ENCODE measurements at places on chromosomes 6 and 20. TPM values are rescaled to one million over a fixed set of nuclear protein-coding genes. Genes with fewer than 3 reads are reported as not detected.
A peak's percentile ranks its signal among the peaks of the same experiment; 100 is the strongest.

GRCh38 chr20:50436696-50437095 is 73.5 kb upstream of the PTPN1 start:
- peaks cover 34% of the 10 kb centered on the region for H3K4me1 ChIP-seq
- H3K27ac ChIP-seq: no peak overlapping the region
- H3K4me3 ChIP-seq: no peak overlapping the region
- H3K27me3 ChIP-seq: no peaks in the 10 kb centered on the region

- H3K4me3 ChIP-seq: no peak overlapping the region
- no peaks in the 10 kb centered on the region for H3K36me3 ChIP-seq
- H3K4me1 ChIP-seq: peaks cover 7% of the 10 kb centered on the region
- H3K27me3 ChIP-seq: no peaks in the 10 kb centered on the region
- H3K27ac ChIP-seq: no peak overlapping the region
- no peak for DNase-seq
These were observed 34.9 kb downstream of the SNX5 start for GRCh38 chr20:17933711-17934110.

DNA sequence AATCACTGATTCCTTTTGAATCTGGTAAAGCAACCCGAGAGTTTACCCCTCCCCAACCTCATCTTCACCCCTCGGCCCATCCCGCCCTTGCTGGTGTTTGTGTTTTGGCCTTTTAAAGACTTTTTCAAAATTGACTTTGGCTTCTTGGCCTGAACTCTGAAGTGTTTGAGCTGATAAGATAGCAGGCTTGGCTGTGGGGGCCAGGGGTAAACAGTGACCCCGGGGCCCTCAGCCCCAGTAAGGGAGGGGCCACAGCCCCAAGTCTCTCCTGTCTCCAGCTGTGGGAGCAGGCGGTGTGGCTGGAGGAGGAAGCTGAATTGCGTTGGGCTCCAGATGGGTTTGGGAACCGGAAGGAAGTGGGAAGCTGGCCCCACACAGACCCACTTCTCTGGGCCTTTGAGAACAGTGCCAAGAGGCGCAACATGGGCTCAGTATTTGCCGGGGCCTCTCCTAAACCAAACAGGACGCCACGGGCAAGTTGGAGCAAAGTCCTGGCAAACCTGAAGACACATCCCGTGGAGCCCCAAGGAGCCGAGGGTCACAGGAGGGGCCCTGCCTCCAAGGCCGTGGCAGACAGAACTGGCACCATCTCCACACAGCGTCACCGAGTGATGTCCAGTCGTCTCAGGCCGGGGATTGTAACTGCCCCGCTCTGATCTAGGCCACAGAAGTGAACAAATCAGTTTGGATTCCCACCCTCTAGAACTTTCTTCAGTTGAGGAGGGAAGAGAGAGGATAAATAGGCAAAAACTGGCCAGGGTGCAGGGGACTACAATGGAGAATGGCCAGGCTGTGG is 54.3 kb upstream of the PTPN1 start:
- no peak overlapping the region for H3K4me3 ChIP-seq
- peaks cover 25% of the 10 kb centered on the region for H3K4me1 ChIP-seq
- no peaks in the 10 kb centered on the region for H3K27me3 ChIP-seq
- H3K27ac ChIP-seq: no peak overlapping the region
- no peaks in the 10 kb centered on the region for H3K36me3 ChIP-seq
- peak; percentile 43 for DNase-seq

Gene GATA5
- 0.49 TPM for total RNA-seq

- peaks cover 22% of the 10 kb centered on the region for H3K4me1 ChIP-seq
- no peak overlapping the region for H3K4me3 ChIP-seq
- peaks cover 2% of the 10 kb centered on the region for H3K27me3 ChIP-seq
- no peak overlapping the region for H3K27ac ChIP-seq
These were observed 314.8 kb downstream of the QKI start for GRCh38 chr6:163729127-163729872.

Gene HRH3
- not detected for total RNA-seq

GRCh38 chr6:85469276-85470022 is 19.6 kb downstream of the NT5E start:
- no peak overlapping the region for H3K4me3 ChIP-seq
- H3K36me3 ChIP-seq: no peaks in the 10 kb centered on the region
- H3K4me1 ChIP-seq: no peaks in the 10 kb centered on the region
- H3K27ac ChIP-seq: no peak overlapping the region
- no peak for DNase-seq

DNA sequence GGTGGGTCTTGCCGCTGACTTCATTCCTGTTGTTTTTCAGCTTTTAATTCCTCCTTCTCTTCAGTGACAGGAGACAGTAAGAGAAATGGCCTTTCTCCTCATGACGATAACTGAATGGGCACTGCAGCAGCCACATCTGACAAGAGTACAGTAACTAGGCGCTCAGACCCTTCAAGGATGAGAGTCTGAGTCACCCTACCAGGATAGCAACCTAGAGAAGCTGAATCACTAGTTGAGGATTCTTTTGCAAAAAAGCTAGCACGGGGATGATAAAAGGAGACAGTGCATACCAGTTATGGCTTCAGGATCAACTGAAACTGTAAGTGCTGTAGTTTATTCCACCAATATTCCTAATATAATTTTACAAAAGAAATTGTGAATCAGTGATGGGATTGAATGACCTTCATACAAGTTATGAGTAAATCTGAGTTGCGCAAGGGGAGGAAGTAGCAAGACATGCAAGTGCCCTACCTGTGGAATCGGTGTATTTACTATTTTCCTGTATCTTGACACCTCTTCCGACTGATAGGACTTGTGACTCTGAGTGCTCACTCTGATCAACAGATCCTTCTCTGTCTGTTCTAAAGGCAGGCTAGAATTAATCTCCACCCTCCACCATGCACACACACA is 161.8 kb upstream of the GRIK2 start:
- no peaks in the 10 kb centered on the region for H3K36me3 ChIP-seq
- H3K4me3 ChIP-seq: no peak overlapping the region
- no peaks in the 10 kb centered on the region for H3K4me1 ChIP-seq
- H3K27ac ChIP-seq: no peak overlapping the region
- no peaks in the 10 kb centered on the region for H3K27me3 ChIP-seq

DNA sequence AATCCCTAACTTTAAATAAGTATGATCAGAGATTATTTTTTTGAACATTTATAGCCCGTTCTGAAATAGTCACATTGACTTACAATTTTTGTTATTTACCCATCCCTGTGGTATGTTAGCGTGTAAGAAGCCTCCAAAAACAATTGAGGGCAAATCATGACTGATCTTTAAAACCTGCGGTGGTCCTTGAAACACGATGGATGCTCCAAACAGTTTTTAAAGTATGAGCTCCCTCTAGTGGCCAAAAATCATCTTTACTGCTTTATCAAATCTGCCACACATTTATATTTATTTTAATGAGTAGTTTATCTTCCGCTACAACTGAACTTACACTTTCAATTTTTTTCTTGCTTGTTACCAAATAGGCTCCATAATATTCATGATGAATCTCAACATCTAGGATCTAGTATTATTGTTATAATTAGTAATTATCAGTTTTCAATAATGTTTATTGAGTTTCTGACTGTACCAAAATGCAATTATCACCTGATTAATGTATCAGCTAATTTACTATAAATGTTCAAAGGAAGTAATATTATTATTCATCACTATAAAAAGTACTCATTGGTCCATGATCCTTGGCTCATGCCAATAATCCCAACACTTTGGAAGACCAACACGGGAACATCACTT is 52.2 kb downstream of the MARCKS start:
- DNase-seq: peak; percentile 51
- no peak overlapping the region for H3K4me3 ChIP-seq
- H3K36me3 ChIP-seq: no peaks in the 10 kb centered on the region
- H3K27me3 ChIP-seq: no peaks in the 10 kb centered on the region

DNA sequence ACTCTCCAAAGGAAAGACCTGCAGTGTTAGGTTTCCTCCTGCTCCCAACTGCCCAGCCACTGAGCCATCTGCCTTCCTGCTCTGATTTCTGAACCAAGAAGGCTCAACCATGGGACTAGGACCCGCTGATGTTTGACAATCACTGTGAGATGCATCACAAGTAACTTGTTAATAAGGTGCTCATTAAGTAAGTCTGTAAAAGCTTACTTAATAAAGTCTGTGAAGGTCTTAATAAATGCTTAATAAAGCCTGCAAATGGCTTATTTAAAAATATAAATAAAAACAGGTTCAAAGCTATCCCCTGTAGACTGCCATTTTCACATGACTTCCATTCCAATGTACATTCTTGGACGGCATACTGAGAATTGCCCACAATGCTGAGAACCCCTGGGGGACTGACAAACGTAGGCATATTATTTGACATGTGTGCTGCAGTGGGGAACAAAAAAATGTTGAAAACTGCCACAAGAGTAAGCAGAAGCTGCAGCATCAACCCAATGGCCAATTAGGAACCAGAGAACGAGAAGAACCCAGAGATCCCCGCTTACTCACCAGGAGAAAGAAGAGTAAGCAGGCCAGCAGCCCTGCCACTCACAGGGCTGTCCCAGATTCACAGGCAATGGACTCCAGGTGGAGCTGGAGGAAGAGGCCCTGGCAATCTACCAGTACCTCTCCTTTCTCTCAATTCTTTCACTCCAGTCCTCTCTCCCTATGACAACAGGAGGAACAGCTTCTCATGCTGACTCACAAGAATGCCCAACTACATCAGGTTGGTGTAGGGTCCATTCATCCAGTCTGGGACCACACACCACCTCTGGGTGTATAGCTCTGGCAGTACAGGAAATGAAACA is 19.5 kb downstream of the KIF13A start:
- no peak overlapping the region for H3K4me3 ChIP-seq
- H3K36me3 ChIP-seq: no peaks in the 10 kb centered on the region

- H3K4me1 ChIP-seq: no peaks in the 10 kb centered on the region
- H3K27ac ChIP-seq: no peak overlapping the region
- H3K27me3 ChIP-seq: peaks cover 16% of the 10 kb centered on the region
- no peak for DNase-seq
These were observed 385.2 kb upstream of the ARID1B start for GRCh38 chr6:156391977-156392376.

- no peak overlapping the region for H3K27ac ChIP-seq
- no peaks in the 10 kb centered on the region for H3K4me1 ChIP-seq
- DNase-seq: no peak
- no peak overlapping the region for H3K4me3 ChIP-seq
- no peaks in the 10 kb centered on the region for H3K36me3 ChIP-seq
- H3K27me3 ChIP-seq: no peaks in the 10 kb centered on the region
These were observed 225.3 kb upstream of the CST7 start for GRCh38 chr20:24723647-24724352.

DNA sequence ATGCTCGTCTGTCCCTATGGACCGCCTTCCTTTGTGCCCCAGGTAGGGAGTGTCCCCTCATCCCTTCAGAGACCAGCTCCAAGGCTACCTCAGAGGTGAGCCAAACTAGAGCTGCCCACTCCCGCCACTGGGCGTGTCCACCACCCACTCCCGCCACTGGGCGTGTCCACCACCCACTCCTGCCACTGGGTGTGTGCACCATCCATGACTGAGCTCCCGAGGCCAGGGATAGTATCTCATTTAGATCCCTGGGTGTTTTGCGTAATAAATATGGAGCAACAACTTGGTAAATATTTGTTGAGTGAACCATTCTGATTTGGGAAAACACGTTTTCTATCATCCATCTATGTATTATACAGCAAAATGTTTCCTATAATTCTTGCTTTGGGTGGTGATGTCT is 68.8 kb downstream of the ZBTB2 start:
- H3K36me3 ChIP-seq: no peaks in the 10 kb centered on the region
- H3K27ac ChIP-seq: no peak overlapping the region
- H3K4me3 ChIP-seq: no peak overlapping the region

Gene FOXS1
- total RNA-seq: not detected

Gene ZNF334
- 0.24 TPM for total RNA-seq

- no peaks in the 10 kb centered on the region for H3K36me3 ChIP-seq
- no peak overlapping the region for H3K4me3 ChIP-seq
- H3K27ac ChIP-seq: no peak overlapping the region
- H3K4me1 ChIP-seq: no peaks in the 10 kb centered on the region
- peak; percentile 32 for DNase-seq
These were observed 88.6 kb downstream of the MCHR2 start for GRCh38 chr6:99905209-99906106.

DNA sequence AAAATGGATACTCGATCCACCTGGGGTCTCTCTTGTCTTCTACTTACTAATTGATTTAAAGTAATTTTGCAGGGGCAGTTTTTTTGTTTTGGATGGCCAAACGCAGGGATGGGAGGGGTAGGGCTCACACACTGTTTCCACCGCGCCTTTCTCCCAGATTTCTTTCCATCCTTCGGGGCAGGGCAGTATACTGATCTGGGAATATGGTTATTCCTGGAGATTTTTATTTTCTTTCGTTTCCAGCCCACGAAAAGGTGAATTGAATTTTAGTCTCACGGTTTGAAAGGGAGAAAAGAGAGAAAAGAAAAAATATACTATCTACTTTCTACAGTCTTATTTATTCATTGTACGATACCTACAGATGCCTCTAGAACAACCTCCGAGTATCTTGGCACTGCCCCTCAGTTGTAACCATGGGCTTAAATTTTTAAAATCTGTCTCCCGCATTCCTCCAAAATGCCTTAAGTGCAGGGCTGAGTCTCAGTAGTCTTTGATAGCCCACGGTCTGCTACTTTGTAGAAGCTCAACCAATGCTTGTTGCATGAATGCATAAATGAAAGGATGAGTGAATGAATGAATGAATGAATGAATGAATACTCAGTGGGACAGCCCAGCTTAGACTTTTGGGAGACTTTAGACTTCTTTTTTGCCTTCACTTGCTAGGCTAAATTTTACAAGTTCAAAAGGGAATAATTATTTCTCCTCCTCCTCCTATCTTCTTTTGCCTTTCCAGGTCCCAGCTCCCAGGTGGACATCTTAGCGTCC is 18.1 kb upstream of the TRIM27 start:
- H3K36me3 ChIP-seq: no peaks in the 10 kb centered on the region
- no peaks in the 10 kb centered on the region for H3K27me3 ChIP-seq
- H3K4me3 ChIP-seq: peak overlapping the region; percentile 64
- peaks cover 3% of the 10 kb centered on the region for H3K4me1 ChIP-seq
- peak; percentile 60 for DNase-seq

GRCh38 chr6:130417951-130418350 is 52.1 kb downstream of the TMEM200A start:
- no peaks in the 10 kb centered on the region for H3K27me3 ChIP-seq
- H3K4me3 ChIP-seq: no peak overlapping the region
- H3K27ac ChIP-seq: no peak overlapping the region
- H3K4me1 ChIP-seq: no peaks in the 10 kb centered on the region

- peaks cover 10% of the 10 kb centered on the region for H3K36me3 ChIP-seq
- no peak overlapping the region for H3K27ac ChIP-seq
- H3K27me3 ChIP-seq: no peaks in the 10 kb centered on the region
- no peak overlapping the region for H3K4me3 ChIP-seq
- DNase-seq: no peak
These were observed 64.5 kb downstream of the GMPR start for GRCh38 chr6:16302721-16303552.

DNA sequence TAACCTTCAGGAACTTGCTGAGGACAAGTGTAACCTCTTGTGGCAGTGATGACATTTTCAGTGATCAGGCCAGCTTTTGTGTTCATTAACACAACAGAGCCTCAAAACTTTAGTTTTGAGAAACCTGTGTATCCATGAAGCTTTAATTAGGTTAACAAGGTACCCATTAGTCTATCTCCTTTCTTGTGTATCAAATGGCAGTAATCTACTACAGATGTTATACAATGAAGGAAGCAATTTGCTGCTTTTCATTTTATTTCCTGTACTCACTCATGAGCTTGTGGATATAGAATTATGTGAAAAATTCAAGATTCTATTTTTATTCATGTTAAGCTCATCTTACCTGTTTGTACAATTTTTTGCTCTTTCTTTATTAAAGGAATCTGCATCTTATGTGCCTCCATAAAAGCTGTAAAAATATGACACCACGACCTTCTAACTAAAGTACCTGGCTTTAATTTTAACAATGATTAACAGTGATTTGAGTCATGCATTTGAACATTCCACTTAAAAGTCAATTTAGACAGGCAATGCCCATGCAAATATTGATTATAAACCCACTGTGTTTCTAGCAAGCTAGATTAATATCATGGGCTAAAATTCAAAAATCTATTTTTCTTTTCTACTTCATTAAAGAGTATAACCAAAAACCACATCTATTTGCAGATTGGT is 897.3 kb downstream of the KIF16B start:
- H3K4me3 ChIP-seq: no peak overlapping the region
- no peak for DNase-seq
- no peak overlapping the region for H3K27ac ChIP-seq
- no peaks in the 10 kb centered on the region for H3K27me3 ChIP-seq

Data from K562 (cell line).